ENCODE measurements at places on chromosomes 2 and 18.

GRCh38 chr2:71846669-71847291 is 300.9 kb downstream of the CYP26B1 start:
- DNase-seq, result peak; percentile 55

DNA sequence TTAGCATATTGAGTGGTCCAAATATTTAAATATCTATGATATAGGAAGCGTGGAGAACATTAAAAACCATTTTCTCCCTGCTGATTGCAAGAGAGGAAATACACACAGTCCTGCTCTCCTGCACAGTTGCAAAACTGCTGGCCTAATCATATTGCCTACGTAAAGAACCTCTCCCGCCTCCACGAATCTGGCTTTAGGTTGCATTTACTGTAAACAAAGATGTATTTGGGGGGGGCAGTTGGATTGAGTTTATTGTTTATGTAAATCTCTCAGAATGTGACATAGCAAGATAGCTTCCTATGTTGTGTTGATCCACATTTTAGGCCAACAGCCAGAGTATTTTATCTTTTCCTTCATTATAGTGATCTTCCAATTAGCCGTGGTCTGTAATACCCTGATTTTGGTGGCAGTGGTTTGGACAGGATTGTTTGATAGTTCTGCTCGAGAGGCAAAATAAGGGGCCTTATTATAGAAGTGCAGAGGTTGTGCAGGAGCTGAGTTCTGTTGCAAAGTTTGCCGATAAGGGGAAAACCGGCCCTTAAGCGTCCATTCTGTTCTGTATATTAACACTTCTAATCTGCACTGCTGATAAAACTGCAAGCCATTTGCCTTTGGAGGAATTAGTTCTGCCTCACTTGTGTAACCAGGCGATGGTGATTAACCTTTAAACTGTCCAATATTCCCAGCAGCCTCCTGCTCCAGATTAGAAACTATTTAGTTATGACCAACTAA is 101.6 kb upstream of the SIX3 start:
- DNase-seq, result no peak

- DNase-seq, result no peak
Measured at GRCh38 chr2:58903427-58903826, 662.3 kb upstream of the FANCL start.

DNA sequence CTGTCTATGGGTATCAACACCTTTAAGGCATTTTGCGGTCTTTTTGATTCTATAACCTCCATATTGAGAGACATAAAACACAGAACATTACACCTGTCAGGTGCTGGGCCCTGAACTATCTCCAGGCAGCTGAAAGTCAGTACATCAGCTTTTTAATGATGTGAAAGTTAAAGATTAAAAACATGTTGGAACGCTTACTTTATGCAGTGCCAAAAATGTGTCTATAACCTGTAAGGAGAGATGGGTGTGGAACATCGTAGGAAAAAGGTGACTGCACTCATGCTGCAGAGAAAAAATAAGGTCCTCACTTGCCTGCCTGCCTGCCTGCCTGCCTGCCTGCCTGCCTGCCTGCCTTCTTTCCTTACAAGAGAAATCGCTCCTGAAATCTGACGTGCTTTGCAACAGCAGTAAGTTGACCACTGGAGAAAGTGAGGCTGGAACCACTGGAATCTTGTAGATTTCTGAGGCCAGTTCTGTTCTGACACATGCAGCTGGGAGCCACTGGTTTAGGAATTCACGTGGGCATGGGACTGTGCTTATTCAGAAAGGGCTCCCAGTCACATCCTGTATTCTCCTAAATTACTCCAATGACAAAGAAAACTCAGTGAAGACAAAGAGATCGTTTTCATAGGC is 34.1 kb downstream of the BCL11A start:
- DNase-seq, result no peak

- no peak for DNase-seq
Measured at GRCh38 chr18:63422864-63423304, 608 bp upstream of the VPS4B start.

- DNase-seq, result no peak
Measured at GRCh38 chr18:45102863-45103262, 422.2 kb downstream of the SETBP1 start.

GRCh38 chr2:24153478-24153877 is 21.4 kb upstream of the FAM228A start:
- DNase-seq, result no peak

DNA sequence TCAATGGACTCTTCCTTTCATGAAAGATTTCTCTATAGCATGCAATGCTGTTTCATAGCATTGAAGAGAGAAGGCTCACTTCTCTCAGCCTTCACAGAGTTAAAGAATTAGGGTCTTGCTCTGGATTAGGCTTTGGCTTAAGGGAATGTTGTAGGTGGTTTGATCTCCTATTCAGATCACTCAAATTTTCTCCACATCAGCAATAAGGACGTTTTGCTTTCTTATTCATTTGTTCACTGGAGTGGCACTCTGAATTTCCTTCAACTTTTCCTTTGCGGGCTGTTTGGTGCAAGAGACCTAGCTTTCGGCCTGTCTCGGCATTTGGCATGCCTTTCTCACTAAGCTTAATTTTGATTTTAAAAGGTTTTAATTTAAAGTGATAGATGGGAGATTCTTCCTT is 131.6 kb downstream of the RBMS1 start:
- no peak for DNase-seq

DNA sequence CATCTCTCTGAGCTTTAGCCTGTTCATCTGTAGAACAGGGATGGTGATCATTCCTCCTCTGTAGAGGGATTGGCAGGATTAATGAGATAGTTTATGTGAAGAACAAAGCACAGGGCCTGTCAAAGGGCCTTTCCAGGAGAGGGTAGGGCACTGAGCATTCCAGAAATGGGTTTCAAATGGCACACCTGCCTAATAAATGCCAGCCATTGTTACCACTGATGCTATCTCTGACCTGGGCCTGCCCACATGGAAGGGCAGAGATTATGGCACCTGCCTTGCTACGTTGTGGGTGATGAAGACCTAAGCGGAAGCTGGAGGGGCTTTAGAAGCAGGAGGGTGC is 31.0 kb upstream of the GMPPA start:
- no peak for DNase-seq

- DNase-seq, result no peak
Measured at GRCh38 chr2:132400169-132400900, 16.3 kb upstream of the GPR39 start.

- DNase-seq, result no peak
Measured at GRCh38 chr2:111118981-111119821, 1.5 kb upstream of the BCL2L11 start.

DNA sequence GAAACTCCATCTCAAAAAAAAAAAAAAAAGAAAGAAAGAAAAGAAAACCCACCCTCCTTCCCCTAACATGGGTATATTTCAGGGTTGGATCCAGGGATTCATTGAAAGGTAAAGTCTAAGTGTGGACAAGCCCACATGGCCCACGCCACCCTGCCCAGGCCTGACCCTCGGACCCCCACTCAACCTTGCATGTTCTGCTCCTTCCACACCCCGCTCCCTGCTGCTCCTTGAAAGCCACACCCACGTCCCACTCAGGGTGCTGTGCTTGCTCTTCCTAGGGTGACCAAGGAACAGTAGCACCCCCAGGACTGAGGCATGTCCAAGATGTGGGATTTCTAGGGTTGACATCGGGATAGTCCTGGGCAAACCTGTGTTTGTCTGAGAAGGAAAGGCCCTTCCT is 172.7 kb upstream of the MYCN start:
- DNase-seq, result no peak

DNA sequence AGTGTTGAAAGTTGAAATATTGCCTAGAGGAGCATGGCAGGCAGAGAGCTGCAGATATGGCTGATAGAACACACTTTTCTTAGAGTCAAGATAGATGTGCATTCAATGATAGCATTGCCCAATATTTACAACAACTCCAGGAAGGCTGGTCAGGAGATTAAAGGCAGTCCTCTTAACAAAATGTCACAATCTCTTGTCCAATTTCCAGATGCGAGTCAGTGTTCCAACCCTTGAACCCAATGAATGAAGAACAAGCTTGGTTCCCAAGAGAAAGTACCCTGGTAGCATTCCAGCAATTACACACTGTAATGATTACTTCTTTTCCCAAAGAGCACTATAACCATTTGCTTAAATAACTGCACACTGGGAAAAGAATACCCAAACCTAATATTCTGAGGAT is 839.4 kb upstream of the VRK2 start:
- DNase-seq, result no peak

GRCh38 chr18:76927223-76927725 is 104.9 kb downstream of the ZNF236 start:
- DNase-seq, result no peak

DNA sequence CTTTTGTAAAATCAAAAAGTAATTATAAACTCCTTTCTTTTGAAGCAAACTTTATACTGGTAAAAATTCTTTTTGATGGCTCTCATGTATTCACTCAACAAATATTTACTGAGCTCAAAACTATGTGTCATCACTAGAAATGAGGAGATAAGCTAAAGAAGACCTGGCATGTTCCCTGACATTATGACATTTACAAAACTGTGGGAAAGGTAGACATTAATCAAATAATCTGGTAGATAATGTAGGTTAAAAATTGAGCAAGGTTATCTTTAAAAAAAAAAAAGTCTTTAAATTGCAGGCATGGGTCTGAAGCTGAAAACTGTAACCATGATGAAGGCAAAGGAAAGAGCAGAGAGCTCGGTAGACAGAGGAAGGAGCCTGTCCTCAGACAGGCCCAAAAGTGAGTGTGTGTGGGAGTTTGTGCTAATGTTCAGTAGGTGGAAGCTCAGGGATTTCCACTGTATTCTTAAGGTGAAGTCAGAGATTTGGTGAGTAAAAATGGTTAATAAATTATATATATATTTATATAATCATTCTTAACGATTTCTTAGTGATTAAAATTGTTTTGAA is 612.9 kb downstream of the LRP1B start:
- no peak for DNase-seq

DNA sequence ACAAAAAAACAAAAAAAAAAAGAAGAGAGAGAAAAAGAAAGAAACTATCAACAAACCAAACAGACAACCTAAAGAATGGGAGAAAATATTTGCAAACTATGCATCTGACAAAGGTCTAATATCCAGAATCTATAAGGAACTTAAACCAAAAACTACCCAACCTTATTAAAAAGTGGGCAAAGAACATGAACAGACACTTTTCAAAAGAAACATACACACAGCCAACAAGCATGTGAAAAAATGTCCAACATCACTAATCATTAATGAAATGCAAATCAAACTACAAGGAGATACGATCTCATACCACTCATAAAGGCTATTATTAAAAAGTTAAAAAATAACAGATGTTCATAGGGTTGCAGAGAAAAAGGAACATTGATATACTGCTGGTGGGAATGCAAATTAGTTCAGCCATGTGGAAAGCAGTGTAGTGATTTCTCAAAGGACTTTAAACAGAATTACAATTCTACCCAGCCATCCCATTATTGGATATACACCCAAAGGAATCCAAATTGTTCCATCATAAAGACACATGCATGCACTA is 7.2 kb upstream of the POLE4 start:
- no peak for DNase-seq

DNA sequence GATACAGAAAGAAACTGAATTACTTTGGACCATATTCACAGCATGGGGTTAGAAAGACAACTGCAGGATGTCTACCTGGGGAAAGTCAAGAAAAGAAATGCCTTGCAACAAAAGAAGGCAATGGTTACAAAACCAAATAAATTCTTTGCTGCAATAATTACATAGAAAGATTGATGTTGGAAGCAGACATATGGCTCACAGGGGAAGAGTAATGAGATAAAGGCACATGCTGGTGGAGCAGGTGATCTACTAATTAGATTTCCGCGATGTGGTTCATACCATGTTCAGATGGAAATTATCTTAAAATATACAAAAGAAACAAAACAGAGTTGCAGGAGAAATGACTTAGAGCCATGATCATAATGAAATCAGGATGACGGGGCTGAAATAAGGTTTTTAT is 718.8 kb upstream of the PKDCC start:
- DNase-seq, result no peak

- DNase-seq, result no peak
Measured at GRCh38 chr2:129934044-129934822, 45.2 kb upstream of the RAB6C start.

DNA sequence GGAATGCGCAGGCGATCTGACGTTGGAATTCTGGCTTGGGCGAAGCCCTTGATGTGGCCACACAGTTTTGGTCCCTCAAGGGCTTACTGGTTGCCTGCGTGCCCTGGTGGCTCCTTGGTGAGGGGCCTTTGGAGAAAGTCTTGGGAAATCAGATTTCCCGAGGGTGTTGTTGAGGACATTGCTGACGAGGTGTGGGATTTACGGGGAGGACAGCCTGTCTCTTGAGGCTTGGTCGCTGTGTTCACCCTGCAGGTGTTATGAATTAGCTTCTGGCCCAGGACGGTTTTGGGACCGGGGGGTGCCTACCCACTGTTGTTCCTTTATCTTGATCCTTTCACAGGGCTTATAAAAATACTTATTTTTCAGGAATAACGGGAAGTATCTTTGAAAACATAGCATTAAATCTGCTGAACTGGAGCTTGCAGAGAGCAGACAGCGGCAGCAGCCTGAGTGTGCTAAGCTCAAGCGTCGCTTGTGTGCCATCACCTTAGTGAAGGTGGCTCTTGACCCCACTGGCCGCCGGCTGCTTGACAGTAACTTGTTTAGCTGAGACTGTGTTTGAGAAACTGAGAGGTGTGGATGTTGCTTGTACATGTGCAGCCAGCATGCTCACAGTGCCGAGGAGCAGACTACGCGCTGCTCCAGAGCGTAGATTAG is 4.2 kb downstream of the CTDP1 start:
- DNase-seq, result no peak

GRCh38 chr2:237149425-237149824 is 63.7 kb downstream of the COPS8 start:
- no peak for DNase-seq

GRCh38 chr18:30859036-30859435 is 183.5 kb downstream of the DSC3 start:
- no peak for DNase-seq

DNA sequence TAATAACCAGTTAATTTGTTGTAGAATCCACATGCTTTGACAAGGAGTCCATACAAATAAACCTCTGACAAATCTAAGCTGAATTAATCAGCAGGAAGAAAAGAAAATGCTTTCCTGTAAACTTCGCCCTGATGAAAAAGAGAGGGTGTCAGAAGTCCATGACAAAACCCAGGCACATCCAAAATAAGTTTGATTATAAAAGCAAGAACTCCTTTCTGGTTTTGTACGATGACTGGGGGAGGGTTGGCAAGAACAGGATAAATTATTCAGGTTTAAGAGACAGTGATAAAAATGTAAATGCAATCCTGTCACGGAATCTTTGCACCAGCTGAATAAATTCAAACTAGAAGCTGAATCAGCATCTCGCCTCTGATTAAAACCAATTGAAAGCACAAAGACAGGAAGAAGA is 469.2 kb upstream of the TNP1 start:
- no peak for DNase-seq

DNA sequence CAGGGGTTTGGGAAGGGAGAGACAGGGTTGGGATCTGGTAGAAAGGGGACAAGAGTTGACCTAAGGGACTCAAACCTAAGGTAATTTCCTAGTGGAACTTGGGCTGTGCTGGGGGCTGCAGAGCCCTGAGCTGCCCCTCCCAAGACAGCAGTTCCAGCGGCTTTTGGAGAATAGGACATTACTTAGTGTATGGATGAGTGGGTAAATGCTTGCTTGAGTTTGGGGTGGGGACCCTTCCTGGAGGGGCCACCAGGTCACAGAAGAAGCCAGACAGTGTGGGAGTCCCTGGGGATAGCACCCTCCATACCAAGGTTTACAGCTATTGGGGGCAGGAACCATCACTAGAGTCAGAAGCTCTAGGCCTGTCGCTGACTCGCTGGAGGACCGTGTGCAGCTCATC is 111.5 kb downstream of the CAPN13 start:
- no peak for DNase-seq
